ENCODE measurements at places on chromosomes 3 and 15.

GRCh38 chr3:164498917-164499316, 579.4 kb downstream of the SI start:
- no peak for DNase-seq

GRCh38 chr3:48507256-48508061, 3.5 kb upstream of the SHISA5 start:
- DNase-seq: peak; percentile 69

GRCh38 chr3:61979638-61980037, 393.7 kb downstream of the FEZF2 start:
- peak; percentile 30 for DNase-seq

GRCh38 chr3:25403968-25404367, 24.1 kb upstream of the RARB start:
- DNase-seq: no peak

GRCh38 chr3:99751649-99752048, 66.0 kb upstream of the CMSS1 start:
- DNase-seq: peak; percentile 55

DNA sequence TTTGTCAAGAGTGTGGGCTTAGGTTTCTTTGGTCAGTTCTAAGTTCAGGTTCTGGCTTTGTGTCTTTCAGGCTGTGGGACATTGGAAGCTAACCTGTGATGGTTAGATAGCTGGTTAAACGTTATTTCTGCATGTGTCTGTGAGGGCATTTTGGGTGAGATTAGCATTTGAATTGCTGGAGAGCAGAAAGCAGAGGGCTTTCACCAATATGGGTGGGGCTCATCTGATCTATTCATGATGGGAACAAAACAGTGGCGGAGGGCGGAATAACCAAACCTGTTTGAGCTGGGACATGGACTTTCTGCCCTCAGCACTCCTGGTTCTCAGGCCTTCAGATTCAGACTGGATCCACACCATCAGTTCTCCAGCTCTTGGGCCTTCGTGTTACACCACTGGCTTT, 195.4 kb downstream of the KLF13 start:
- DNase-seq: no peak

DNA sequence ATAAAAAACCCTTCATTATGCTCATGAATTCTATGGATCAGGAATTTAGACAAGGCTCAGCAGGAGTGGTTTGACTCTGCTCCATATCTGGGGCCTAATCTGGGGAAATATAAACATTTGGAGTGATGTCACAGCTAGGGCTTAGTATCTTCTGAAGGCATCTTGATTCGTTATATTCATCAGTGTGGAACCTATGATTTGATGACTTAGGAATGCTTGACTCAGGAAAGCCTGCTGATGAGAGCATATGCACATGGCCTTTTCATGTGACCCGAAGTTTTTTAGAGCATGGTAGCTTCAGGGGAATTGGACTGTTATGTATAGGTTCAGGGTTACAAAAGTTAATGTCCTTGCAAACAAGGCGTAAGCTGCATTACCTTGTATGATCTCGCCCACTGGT, 184.9 kb upstream of the LRRC3B start:
- no peak for DNase-seq

GRCh38 chr3:188256758-188257157, 102.8 kb downstream of the LPP start:
- DNase-seq: no peak

- no peak for DNase-seq
These were observed 258.9 kb downstream of the XXYLT1 start for GRCh38 chr3:195012100-195012499.

DNA sequence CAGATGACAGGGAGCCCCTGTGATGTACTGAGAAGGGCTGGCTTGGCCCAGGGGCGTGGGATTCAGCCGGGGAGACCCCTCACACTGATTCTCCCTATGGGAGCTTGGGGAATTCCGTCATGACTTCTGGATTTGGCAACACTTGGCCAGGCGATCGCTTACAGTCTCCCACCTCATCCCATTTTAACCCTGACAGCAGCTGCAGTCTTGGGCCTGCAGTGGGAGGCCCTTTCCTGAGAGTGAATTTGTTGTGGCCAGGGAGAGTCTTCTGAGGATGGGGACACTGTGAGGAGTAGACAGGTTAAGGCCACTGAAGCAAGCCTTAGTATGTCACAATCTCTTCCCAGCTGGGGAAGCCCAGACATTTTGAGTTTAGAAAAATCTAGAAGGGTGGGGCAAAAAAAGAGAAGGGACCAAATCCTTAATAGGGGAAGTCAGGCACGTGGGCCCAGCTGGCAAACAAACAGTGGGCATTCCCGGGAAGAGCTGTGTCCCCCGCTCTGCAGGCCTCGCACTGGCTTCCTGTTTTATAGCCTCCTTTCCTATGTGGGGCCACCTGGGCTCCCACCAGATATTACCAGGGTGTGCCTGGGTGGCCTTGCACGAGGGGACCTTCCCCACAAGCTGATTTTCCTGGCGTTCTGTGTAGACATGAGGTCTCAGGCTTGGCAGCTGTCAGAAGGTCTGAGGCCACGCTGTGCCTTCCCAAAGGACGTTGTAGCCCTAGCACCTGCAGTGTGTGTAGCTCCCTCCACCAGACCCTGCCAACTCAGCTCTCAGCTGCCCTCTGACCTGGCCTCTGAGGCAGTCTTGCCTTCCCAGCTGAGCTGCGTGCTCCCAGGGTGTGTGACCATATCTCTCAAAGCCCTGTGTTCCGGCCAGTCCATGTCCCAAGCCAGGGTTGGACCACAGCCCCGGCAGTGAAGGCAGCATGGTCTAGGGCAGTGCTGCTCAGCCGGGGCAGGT, 64.5 kb downstream of the FEM1B start:
- DNase-seq: no peak

Data from AG20443 (cell line).